ENCODE measurements at places on chromosomes 6 and 20. TPM values are rescaled to one million over a fixed set of nuclear protein-coding genes. Genes with fewer than 3 reads are reported as not detected.

DNA sequence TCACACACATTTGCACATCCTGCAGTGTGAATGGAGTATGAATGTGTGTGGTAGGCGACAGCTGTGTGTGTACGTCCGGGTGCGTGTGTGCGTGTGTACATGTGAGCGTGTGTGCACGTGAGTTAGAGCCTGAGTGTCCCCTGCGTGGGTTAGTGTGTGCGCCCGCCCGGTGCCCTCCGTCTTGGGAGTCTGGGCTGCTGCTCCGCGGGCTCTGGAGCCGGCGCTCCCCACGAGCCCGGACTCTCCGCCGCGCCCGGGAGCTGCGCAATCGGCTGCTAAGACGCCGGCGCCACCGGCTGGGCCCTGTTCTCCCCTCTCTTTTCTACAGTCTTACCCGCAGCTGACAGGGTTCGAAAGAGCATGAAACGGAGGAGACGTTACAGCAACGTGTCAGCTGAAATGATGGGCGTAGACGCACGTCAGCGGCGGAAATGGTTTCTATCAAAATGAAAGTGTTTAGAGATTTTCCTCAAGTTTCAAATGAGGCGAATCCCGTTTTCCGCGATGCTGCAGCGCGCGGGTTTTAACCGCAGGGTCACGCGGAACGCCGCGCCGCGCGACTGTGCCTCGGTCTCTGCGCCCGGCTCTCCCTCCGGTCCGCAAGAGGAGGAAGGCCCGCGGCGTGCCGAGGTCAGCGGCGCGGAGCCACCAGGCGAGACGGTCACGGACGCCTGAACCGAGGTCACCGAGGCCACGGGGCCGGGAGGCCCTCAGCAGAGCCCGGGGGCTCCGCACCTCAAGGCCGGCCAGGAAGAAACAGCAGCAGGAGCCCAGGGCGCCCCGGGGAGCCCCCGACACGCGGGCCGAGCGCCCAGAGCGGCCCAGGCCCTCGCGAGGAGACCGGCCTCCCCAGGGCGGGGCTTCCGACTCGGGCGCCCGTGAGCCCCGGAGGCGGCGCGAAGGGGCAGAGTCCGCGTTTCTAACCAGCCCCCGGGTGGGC, 95.3 kb upstream of the BHLHE23 start:
- DNase-seq, result peak; percentile 70
- H3K27ac ChIP-seq, result peak overlapping the region; percentile 56
- no peaks in the 10 kb centered on the region for H3K36me3 ChIP-seq
- H3K4me3 ChIP-seq, result peak overlapping the region; percentile 29
- peaks cover 17% of the 10 kb centered on the region for H3K4me1 ChIP-seq
- peaks cover 17% of the 10 kb centered on the region for H3K27me3 ChIP-seq

AHCY gene
- total RNA-seq, result 79.6 TPM

DNA sequence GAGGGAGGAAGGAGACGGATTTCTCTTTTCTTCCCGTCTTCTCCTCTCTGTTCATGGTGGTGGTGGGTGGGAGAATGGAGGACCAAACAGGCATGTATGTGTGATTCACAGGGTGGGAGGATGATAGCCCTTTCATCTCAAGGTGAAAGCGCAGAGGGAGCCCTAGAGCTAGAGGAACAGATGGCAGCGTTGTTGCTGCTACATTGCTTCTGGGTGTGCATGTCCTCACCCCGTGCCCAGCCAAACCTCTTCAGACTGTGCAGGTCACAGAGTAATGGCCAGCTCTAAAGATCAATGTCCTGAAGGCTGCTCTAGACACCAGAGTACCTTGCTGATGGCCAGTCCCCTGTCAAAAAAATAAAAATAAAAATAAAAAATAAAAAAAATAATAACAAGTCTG, 301.8 kb downstream of the TBC1D7 start:
- H3K36me3 ChIP-seq, result no peaks in the 10 kb centered on the region
- H3K4me1 ChIP-seq, result no peaks in the 10 kb centered on the region
- H3K27me3 ChIP-seq, result no peaks in the 10 kb centered on the region
- no peak for DNase-seq

DNA sequence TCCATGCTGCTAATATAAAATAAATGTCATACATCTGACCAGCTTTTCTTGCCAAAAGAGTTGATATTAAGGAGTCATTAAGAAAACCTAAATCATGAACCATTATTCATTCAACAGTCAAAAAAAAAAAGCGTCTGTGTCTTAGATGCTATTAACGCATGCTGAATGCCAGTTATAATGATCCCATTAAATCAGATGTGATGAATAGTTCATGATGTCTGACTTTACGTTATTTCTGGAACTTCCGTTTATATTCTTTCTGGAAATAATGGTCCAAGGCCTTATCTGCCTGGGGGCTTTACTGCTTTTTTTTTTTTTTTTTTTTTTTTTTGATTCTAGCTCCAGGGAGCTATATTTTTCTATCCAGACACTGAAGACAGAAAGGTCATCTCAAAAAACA, 877.1 kb downstream of the HACE1 start:
- H3K4me1 ChIP-seq, result no peaks in the 10 kb centered on the region
- H3K27ac ChIP-seq, result no peak overlapping the region
- H3K36me3 ChIP-seq, result no peaks in the 10 kb centered on the region
- H3K4me3 ChIP-seq, result no peak overlapping the region

GRCh38 chr6:136864676-136865075, 42.3 kb downstream of the PEX7 start:
- H3K27me3 ChIP-seq, result no peaks in the 10 kb centered on the region
- H3K4me1 ChIP-seq, result no peaks in the 10 kb centered on the region
- H3K36me3 ChIP-seq, result no peaks in the 10 kb centered on the region
- no peak for DNase-seq
- no peak overlapping the region for H3K4me3 ChIP-seq

GRCh38 chr6:84516154-84516553, 248.2 kb downstream of the TBX18 start:
- H3K4me1 ChIP-seq, result no peaks in the 10 kb centered on the region
- no peaks in the 10 kb centered on the region for H3K36me3 ChIP-seq
- DNase-seq, result no peak
- H3K27me3 ChIP-seq, result no peaks in the 10 kb centered on the region

C20orf202 gene
- total RNA-seq, result not detected

GRCh38 chr6:135231469-135231844, 50.3 kb downstream of the MYB start:
- no peaks in the 10 kb centered on the region for H3K27me3 ChIP-seq
- H3K4me3 ChIP-seq, result no peak overlapping the region
- H3K4me1 ChIP-seq, result no peaks in the 10 kb centered on the region
- H3K27ac ChIP-seq, result no peak overlapping the region
- DNase-seq, result no peak

GRCh38 chr20:51077686-51078060, 54.8 kb upstream of the KCNG1 start:
- H3K4me1 ChIP-seq, result no peaks in the 10 kb centered on the region
- H3K36me3 ChIP-seq, result no peaks in the 10 kb centered on the region
- H3K27ac ChIP-seq, result no peak overlapping the region
- no peaks in the 10 kb centered on the region for H3K27me3 ChIP-seq

DEFB124 gene
- not detected for total RNA-seq

DNA sequence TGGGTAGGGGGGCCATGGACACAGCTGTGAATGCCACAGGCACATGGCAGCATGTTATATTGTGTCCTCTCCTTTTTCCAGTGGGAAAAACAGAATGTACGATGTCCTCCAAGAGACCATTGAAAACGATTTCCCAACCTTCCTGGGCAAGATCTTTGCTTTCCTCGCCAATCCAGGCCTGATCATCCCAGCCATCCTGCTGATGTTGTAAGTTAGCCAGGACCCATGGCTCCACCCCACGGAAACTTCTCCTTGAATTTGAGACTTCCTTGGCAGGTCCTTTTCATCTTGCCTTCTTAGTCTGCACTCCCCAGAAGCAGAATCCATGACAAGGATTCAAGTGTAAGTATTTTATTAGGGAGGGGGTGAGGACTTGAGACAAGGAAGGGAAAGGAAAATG, 28.2 kb upstream of the NOP56 start:
- no peaks in the 10 kb centered on the region for H3K36me3 ChIP-seq
- no peaks in the 10 kb centered on the region for H3K4me1 ChIP-seq
- peak overlapping the region; percentile 21 for H3K27ac ChIP-seq
- peak; percentile 82 for DNase-seq
- H3K4me3 ChIP-seq, result no peak overlapping the region

DNA sequence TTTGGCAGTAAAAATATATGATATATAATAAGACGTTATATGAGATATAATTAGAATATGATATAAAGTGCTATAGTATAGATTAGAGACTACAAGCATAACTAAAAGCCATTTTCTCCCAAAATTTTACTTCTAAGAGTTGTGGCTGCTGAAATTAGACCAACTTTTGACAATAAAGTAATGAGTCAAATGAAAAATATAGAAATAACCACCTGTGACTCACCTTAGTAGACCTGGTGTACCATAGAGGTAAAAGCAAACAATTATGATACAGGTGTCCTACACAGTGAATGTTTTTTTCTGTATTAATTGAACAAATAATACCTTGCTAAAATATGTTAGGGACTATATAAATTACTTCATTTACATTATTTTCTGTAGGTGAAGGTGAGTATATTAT, 482.9 kb upstream of the MAN1A1 start:
- no peak overlapping the region for H3K27ac ChIP-seq
- H3K4me1 ChIP-seq, result no peaks in the 10 kb centered on the region
- H3K36me3 ChIP-seq, result no peaks in the 10 kb centered on the region
- H3K27me3 ChIP-seq, result no peaks in the 10 kb centered on the region
- DNase-seq, result no peak
- H3K4me3 ChIP-seq, result no peak overlapping the region

ZKSCAN8 gene
- 23.5 TPM for total RNA-seq

DNA sequence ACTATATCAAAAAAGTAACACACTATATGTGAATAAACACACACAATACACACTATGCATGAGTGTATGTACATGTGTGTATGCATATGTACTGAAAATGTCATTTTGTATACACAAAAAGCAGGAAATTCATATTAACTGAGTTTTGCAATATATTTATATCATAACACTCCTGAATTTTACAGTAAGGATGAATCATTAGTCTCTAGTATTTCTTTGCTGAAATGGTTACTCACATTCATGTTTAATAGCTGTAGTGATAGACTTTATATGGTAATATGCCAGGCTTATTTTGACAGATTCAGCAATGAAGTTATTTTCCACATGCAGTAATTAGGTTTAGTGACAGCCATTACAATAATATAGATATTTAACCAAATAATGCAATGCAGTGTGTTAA, 1216.2 kb upstream of the CITED2 start:
- no peaks in the 10 kb centered on the region for H3K27me3 ChIP-seq
- no peak overlapping the region for H3K27ac ChIP-seq
- no peak overlapping the region for H3K4me3 ChIP-seq
- H3K4me1 ChIP-seq, result no peaks in the 10 kb centered on the region
- H3K36me3 ChIP-seq, result no peaks in the 10 kb centered on the region

DNA sequence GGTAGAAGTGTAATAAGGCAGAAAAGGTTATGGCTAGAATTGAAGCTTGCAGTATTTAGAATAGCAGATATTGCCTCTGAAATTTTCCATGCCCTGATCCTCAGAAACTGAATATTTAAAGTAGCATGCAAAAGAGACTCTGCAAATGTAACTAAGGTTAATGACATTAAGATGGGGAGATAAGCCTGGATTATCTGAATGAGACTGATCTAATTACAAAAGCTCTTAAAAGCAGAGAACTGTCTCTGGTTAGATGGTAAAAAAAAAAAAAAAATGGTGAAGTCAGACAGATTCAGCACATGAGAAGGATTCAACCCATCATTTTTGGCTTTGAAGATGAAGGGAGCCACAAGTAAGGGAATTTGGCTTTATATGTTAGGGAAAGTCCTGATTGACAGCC, 503.7 kb upstream of the IRAK1BP1 start:
- no peaks in the 10 kb centered on the region for H3K36me3 ChIP-seq
- DNase-seq, result no peak

GLYATL3 gene
- not detected for total RNA-seq

DNA sequence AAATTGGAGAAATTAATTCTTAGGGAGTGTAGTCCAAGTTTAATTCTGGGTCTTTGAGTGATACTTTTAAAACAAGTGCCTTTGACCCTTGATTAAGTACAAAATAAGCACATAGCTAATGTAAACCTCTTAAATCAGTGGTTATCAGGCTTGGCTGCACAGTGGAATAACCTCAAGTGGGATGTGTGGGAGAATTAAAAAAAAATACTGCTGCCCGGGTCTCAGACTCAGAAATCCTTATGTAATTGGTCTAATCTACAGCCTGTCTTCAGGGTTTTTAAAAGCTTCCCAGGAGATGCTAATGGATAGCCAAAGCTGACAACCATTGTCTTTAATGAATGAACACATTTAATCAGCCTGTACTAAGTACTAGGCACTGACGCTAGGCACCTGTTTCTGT, 28.5 kb upstream of the TMEM14A start:
- no peak overlapping the region for H3K27ac ChIP-seq
- H3K27me3 ChIP-seq, result no peaks in the 10 kb centered on the region
- H3K36me3 ChIP-seq, result no peaks in the 10 kb centered on the region
- no peak overlapping the region for H3K4me3 ChIP-seq

- H3K27ac ChIP-seq, result no peak overlapping the region
- no peaks in the 10 kb centered on the region for H3K4me1 ChIP-seq
- no peak for DNase-seq
- no peaks in the 10 kb centered on the region for H3K36me3 ChIP-seq
- no peaks in the 10 kb centered on the region for H3K27me3 ChIP-seq
These were observed 25.9 kb upstream of the PTCHD4 start for GRCh38 chr6:48136856-48137255.

TINAG gene
- total RNA-seq, result not detected

GRCh38 chr6:44833248-44833647, 445.7 kb downstream of the CDC5L start:
- H3K4me1 ChIP-seq, result no peaks in the 10 kb centered on the region
- no peaks in the 10 kb centered on the region for H3K27me3 ChIP-seq
- no peak for DNase-seq
- no peak overlapping the region for H3K27ac ChIP-seq
- no peaks in the 10 kb centered on the region for H3K36me3 ChIP-seq

FAM217A gene
- not detected for total RNA-seq

- no peak overlapping the region for H3K4me3 ChIP-seq
- H3K4me1 ChIP-seq, result no peaks in the 10 kb centered on the region
- no peaks in the 10 kb centered on the region for H3K27me3 ChIP-seq
- DNase-seq, result no peak
- H3K36me3 ChIP-seq, result no peaks in the 10 kb centered on the region
These were observed 72.6 kb upstream of the THBS2 start for GRCh38 chr6:169326067-169326799.

NKX2-4 gene
- total RNA-seq, result not detected

DNA sequence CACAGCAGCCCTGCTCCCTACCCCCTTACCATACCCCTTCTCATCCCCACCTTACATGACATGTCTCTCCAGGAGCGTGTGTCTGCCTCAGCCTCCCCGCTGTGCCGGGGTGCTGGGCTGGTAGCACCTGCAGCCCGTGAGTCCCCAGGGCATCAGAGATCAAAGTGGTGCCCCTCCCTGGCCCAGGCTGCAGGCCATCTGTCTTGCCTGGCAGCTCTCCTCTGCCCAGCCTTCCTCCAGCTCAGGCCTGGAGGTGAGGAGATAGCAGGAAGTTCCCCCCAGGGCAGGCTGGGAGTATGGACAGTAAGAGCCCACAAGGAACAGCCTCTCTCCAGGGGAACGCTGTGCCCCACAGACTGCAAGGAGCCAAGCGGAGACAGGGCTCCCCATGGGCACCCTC, 35.3 kb downstream of the GRM4 start:
- H3K36me3 ChIP-seq, result no peaks in the 10 kb centered on the region
- peaks cover 26% of the 10 kb centered on the region for H3K27me3 ChIP-seq
- H3K27ac ChIP-seq, result no peak overlapping the region
- no peaks in the 10 kb centered on the region for H3K4me1 ChIP-seq
- H3K4me3 ChIP-seq, result no peak overlapping the region

IL17A gene
- total RNA-seq, result not detected

All from sigmoid colon (tissue), 7 donors.